T-helper 17 cell (primary cell): ENCODE measurements at places on chromosomes 13 and 19. TPM values are rescaled to one million over a fixed set of nuclear protein-coding genes. Genes with fewer than 3 reads are reported as not detected.

- no peak for DNase-seq
These were observed 16.7 kb upstream of the ITM2B start for GRCh38 chr13:48216204-48216711.

DNA sequence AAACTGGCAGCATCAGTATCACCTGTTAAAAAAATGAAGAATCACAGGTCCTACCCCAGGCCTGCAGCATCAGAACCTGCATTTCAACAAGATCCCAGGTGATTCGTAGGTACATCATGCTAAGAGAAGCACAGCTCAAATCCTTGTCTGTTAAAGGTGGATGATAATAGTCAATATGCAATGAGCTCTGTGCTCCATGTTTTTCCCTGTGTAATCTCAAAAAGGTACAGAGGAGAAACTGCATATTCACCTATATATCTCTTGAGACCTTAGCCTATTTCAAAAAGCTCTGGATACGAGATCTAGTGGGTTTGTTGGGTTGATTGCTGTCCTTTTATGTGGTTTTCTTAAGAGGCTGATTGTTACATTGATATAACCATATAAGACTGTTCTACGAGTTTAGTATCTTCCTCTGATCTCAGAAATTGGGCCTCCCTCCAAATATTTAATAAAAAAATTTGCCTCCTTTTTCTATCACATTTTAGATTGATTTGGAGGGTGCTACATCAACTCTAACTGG lies 148.9 kb downstream of the DCT start:
- no peak for DNase-seq

GRCh38 chr13:25502031-25502430 lies 130.3 kb downstream of the ATP8A2 start:
- no peak for DNase-seq

The NLRP5 gene
- total RNA-seq, result not detected

The OR1I1 gene
- total RNA-seq, result not detected
